ENCODE measurements at places on chromosomes 3 and 15. TPM values are rescaled to one million over a fixed set of nuclear protein-coding genes. Genes with fewer than 3 reads are reported as not detected.

NECTIN3 gene
- 53.9 TPM for total RNA-seq

SAMD7 gene
- not detected for total RNA-seq

EHHADH gene
- total RNA-seq: 11.7 TPM

CX3CR1 gene
- total RNA-seq: not detected

CPA3 gene
- 0.18 TPM for total RNA-seq

SH3BP5 gene
- 25.5 TPM for total RNA-seq

XCR1 gene
- total RNA-seq: not detected

ADGRG7 gene
- total RNA-seq: not detected

Measured in fibroblast of the aortic adventitia (primary cell).